NCI-H2081 (cell line): ENCODE measurements at places on chromosomes 3 and 15.

GRCh38 chr15:70507772-70508371 lies 255.5 kb downstream of the UACA start:
- DNase-seq, result no peak

DNA sequence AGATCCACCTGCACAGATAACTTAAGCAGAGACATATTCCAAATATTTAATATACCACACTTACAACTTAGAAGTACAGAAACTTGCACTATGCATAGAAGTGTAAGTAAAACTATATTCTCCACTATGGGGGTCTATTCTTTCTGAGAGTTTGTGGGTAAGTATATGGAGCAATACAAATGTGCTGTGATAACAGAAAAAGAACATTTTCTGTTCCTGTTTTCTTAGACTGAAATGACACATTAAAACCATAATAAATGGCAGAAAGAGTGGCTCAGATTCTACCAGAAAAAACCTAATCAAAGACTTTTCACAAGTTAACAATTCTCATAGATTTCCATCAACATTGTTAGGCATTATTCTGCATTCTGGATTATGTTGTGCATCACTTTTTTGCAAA lies 96.6 kb upstream of the WNT7A start:
- DNase-seq, result no peak

GRCh38 chr3:187902041-187902471 lies 156.8 kb upstream of the BCL6 start:
- DNase-seq, result no peak

DNA sequence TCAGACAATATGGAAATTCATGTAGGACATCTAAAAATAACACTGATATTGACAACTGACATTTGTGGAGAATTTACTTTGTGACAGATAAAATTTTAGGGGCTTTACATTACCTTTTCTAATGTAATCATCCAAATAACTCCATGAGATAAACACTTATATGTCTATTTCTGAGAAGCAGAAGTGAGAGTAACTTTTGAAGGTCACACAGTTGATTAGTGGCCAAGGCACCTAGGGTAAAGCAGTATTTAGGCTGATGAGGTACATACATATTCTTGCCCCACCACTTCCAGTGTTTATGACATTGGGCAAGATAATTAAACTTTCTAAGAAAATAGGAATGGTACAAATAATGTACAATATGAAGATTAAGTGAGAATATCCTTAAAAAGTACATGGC lies 248.4 kb downstream of the CPNE4 start:
- no peak for DNase-seq

- no peak for DNase-seq
Measured at GRCh38 chr3:62708638-62709373, 166.4 kb downstream of the CADPS start.

GRCh38 chr3:130430266-130430665 lies 84.8 kb downstream of the COL6A5 start:
- no peak for DNase-seq

DNA sequence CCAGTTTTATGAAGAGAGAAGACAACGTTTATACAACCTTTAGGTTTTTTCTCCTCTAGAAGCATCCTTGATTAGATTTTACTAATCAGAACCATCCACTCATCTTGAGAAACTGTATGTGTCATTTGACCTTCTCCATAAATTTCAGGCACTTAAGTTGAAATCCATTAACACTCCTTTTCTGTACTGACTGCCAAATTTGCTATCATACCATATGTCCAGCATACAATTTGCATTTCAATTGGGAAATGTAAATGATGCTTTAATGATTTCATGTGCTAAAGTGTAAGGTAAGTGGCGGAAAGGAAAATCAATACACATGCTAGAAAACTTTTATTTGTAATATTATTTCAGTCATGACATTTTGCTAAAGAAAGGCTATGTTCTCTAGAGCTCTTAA lies 731.6 kb downstream of the GBE1 start:
- DNase-seq, result no peak

- no peak for DNase-seq
Measured at GRCh38 chr15:59177317-59177660, 29.4 kb upstream of the LDHAL6B start.

GRCh38 chr3:9074079-9074478 lies 110.8 kb upstream of the RAD18 start:
- no peak for DNase-seq

DNA sequence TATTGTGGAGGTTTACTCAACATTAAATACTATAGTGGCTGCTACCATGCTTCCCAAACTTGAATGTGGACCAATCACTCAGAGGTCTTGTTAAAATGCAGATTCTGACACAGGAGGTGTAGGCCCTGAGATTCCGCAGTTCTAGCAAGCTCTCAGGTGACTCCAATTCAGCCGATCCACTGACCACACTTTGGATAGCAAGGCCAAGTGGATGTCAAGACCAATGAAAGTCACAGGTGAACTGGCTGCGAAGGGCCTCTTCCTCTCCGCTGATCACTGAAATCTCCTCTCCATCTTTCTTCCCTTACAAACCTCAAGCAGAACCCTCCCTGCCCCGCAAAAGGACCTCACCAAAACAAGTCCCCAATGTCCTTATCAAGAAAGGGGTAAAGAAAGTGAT lies 9.2 kb upstream of the CHST2 start:
- DNase-seq, result no peak

DNA sequence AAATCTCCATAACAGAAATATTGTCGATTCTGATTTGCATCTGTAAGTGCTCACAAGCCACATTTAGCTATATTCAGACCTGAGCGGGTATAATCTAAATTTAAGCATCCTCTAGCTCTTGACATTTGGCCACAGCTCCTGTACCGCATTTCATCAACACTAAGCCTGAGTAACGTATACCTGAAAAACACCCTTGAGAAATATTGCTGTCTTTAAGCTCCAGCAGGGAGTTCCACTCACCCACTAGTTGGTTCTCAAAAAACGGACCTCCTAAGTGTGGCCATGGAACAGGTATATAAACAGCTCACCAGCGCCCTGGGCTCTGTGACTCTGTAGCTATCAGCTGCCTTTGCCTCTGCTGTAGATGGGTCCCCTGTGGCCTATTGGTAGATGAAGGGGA lies 80.7 kb downstream of the ABI3BP start:
- no peak for DNase-seq

GRCh38 chr3:42689421-42690014 lies 4.2 kb downstream of the KLHL40 start:
- DNase-seq, result no peak

GRCh38 chr3:12312010-12312409 lies 23.1 kb downstream of the PPARG start:
- DNase-seq, result no peak

GRCh38 chr3:102180280-102180931 lies 254.4 kb upstream of the ZPLD1 start:
- DNase-seq, result no peak

DNA sequence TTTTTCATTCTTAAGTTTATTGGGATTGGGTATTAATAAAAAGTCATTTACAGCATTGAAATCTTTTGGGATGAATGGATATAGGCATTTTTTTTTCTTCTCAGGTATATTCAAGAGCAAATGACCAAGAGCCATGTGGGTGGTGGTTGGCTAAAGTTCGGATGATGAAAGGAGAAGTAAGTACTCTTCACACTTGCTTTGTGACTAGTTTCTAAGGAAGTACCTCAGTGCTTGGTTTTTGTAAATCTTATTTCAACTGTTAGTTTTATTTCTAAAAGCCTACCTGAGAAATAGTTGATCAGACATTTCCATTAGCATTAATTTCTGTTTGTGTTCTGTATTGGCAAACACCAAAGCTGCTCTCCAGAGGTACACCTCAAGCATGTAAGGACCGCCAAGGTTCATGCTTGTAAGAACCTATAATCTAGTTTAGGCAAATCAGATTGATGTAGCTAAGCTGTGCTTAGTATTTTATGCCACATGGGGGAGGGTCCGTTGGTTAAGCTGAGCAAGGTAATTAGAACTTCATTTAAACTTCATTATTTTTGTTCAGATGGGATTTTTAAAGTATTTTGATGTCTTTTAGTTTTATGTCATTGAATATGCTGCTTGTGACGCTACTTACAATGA lies 35.4 kb downstream of the FXR1 start:
- DNase-seq, result no peak

DNA sequence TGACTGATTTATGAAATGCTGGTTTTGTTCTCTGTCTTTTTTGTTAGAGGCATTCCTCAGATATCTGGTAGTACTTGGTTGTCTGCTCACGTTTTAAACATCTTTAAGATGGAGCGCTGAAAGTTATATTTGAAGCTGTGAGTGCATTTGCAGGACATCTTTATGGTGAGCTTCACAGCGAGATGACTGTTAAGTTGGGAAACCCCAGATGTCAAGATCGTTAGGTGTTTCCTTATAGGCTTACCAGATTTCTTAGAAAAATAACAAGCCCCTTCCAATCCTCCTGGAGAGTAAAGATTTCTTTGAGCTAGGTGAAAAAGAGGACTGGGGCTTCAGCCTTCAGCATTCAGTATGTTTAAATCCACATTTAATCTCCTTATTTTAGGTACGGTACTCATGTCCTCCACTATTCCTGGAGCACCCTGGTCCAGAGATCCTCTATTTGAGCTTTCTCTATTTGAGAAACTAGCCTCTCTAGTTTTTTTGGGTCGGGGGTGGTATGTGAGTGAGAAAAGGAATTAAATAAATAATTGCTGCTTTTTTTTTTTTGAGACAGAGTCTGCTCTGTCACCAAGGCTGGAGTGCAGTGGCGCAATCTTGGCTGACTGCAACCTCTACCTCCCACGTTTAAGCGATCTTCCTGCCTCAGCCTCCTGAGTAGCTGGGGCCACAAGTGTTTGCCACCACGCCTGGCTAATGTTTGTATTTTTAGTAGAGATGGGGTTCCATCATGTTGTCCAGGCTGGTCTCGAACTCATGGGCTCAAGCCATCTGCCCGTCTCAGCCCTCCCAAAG lies 72.3 kb downstream of the ZNF609 start:
- DNase-seq, result no peak

GRCh38 chr15:78049691-78050440 lies 27.6 kb downstream of the TBC1D2B start:
- no peak for DNase-seq

- DNase-seq, result no peak
Measured at GRCh38 chr15:43103907-43104306, 1.9 kb downstream of the UBR1 start.

- no peak for DNase-seq
Measured at GRCh38 chr3:159301961-159302360, 500.1 kb downstream of the MFSD1 start.

GRCh38 chr3:39327746-39328349 lies 1.7 kb upstream of the CCR8 start:
- DNase-seq, result no peak

GRCh38 chr3:187196573-187197334 lies 532 bp upstream of the RTP1 start:
- no peak for DNase-seq

DNA sequence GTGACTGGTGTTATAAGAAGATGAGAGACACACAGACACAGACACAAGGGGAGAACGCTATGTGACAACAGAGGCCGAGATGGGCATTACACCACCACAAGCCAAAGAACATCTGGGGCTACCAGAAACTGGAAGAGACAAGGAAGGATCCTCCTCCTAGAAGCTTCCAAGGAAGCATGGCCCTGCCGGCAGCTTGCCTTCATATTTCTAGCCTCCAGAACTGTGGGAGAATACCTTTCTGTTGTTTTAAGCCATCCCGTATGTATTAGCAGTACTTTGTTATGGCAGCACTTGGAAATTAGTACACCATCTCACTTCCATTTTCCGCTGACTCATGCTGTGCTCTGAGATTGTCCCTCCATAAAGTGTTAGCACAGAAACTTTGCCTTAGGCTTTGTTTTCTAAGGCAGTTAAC lies 38.7 kb upstream of the CA12 start:
- DNase-seq, result no peak

- no peak for DNase-seq
Measured at GRCh38 chr3:170869645-170870593, at the start of gene RPL22L1. TSS of gene RPL22L1 (minus strand) at chr3:170870195. CDS start at chr3:170870167, 28 bp downstream.

DNA sequence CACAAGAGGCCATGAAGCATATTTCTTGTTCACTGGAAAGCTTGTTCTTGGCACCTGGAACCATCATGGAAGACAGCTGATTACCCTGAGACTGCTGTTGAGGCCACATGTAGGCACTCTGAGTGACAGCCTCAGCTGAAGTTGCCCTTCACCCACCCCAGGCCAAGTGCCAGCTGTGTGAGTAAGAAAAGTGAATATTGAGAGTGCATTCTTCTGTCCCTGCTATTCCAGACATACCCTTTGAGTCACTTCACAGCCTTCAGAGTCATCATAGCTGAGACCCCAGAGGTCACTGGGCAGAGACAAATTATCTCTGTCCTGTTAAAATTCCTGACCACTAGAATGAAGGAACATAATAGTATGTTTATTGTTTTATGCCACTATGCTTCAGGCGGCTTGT lies 79.6 kb downstream of the NFKBIZ start:
- no peak for DNase-seq

DNA sequence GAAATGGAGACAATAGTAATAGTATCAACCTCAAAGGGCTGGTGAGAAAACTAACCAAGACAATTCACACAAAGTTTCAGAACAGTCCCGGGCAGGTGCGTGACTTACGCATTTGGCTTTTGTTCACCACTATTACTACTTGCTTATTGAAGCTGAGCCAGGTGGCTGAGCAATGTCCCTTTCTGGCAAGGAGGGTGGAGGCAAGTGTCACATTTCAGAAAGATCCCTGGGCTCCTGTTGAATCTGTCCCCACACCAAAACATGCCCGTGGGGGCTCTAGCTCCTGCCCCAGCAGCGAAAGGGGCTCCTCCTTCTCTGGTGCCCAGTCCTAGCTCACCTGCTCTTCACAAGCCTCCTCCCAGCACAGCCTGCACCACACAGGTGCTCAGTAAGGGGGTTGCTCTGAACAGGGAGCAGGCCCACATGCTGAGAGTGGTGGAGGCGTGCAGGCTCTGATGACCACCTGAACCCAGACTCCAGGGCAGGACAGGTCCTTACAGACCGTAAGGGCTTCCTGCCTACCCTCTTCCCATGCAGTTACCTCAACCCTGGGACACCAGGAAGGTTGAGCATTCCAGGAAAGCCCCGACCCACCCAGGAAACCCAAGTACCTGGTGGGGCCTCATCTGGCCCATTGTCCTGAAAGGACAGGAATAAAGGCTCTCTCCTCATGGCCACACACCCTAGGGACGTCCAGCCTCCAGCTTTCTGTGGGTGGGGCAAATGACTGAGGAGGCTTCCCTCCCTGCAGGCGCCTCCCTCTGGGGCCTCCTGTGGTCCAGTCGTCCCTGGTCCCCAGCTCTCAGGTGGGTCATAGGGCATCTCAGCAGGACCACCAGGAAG lies 32.6 kb downstream of the SEMA7A start:
- no peak for DNase-seq

DNA sequence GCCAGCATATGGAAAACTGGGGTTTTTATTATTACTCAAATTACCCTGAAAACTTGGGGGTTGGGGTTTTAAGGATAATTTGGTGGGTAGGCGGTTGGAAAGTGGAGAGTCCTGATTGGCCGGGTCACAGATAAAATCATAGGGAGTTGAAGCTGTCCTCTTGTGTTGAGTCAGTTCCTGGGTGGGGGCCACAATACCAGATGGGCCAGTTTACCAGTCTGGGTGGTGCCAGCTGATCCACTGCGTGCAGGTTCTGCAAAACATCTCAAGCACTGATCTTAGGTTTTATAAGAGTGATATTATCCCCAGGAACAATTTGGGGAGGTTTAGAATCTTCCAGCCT lies 4.9 kb upstream of the ZNF662 start:
- DNase-seq, result no peak

GRCh38 chr3:121976727-121977126 lies 45.3 kb downstream of the ILDR1 start:
- no peak for DNase-seq

- no peak for DNase-seq
Measured at GRCh38 chr3:159852821-159853505, 135.7 kb upstream of the IL12A start.
